Stimulated activated CD8-positive, alpha-beta memory T cell treated with anti-CD3 and anti-CD28 coated beads, Interleukin-4, amount 100 ng/mL, for 4 hours (primary cell): ENCODE measurements at places on chromosomes 16 and 17.

DNA sequence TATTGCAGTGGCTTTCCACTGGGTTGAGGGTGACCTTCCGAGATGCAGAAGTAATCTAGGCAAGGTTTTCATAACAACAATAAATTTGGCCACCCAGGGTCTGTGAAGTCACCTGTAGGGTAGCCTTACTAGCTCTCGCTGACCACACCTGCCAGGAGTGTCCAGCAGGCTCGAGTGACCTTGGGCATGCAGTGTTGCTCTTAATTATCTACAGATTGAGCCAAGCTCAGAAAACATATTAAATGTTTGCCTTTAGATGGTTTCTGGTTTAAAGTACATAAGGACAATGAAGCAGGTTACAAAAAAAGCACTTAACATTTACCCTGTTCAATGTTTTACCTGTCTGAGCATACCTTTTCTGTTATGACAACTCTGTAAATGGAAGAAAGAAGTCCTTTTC lies 1.8 kb downstream of the TBC1D24 start:
- DNase-seq = no peak

DNA sequence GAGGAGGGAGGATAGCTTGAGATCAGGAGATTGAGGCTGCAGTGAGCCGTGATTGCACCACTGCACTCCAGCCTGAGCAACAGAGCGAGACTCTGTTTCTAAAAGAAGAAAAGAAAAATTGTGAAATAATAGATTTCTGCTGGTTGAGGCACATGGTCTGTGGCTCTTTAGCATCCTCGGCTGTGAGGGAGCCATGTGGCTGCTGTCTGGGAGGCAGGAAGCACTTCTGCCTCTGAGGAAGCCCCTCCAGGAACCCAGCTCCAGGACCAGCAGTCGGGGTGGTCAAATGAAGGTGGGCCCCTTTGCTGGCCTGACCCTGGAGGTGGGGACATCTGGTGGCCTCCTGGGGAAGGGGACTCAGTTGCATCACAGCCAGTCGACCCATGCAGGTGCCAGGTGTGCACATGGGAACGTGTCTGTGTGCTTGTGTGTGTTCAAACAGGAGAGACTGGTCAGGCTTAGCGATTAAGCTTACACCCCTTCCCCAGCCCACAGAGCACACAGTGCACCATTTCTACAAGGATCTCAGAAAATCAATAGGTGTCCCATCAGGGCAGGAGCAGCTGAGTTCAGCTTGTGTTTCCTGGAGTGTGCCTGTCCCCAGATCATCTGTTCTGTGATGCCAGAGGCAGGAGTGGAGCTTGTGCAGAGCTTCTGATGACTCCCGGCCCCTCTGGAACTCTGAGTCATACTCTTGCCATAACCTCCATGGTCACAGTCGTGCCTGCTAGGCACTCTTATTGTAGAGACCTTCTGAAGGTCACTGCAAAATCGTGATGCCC lies 24.3 kb upstream of the MGAT5B start:
- no peak for DNase-seq

GRCh38 chr16:9364721-9365369 lies 273.4 kb downstream of the HAPSTR1 start:
- no peak for DNase-seq

DNA sequence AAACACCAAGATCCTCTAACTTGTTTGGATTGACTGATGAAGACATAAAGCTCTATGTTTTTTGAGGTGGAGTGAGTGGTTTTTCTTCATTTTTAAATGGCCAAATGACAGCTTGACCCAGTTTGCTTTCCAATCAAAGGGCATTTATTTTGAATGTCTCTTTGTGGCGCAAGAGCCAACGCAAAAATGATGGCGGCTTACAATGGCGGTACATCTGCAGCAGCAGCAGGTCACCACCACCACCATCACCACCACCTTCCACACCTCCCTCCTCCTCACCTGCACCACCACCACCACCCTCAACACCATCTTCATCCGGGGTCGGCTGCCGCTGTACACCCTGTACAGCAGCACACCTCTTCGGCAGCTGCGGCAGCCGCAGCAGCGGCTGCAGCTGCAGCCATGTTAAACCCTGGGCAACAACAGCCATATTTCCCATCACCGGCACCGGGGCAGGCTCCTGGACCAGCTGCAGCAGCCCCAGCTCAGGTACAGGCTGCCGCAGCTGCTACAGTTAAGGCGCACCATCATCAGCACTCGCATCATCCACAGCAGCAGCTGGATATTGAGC lies 329 bp downstream of the NLK start:
- DNase-seq = no peak

GRCh38 chr17:59620064-59620359 lies 317 bp downstream of the CLTC start:
- DNase-seq = no peak

DNA sequence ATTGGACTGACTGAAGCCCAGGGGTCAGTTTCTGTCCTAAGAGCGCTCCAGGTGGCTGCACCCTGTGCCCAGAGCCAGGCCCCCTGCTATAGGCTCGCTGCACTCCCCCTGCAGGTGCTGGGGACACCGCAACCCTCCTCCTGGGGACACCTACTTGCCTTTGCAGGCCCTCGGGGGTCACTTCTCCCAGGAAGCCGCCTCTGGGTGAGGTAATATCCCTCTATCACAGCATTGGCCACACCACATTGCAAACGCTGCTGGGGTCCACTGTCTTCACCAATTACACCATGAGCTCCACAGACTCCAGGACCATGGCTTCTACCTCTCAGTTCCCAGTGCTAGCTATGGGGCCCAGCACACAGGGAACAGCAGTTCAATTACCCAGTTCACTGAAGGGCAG lies 14.9 kb downstream of the USP36 start:
- DNase-seq = no peak

DNA sequence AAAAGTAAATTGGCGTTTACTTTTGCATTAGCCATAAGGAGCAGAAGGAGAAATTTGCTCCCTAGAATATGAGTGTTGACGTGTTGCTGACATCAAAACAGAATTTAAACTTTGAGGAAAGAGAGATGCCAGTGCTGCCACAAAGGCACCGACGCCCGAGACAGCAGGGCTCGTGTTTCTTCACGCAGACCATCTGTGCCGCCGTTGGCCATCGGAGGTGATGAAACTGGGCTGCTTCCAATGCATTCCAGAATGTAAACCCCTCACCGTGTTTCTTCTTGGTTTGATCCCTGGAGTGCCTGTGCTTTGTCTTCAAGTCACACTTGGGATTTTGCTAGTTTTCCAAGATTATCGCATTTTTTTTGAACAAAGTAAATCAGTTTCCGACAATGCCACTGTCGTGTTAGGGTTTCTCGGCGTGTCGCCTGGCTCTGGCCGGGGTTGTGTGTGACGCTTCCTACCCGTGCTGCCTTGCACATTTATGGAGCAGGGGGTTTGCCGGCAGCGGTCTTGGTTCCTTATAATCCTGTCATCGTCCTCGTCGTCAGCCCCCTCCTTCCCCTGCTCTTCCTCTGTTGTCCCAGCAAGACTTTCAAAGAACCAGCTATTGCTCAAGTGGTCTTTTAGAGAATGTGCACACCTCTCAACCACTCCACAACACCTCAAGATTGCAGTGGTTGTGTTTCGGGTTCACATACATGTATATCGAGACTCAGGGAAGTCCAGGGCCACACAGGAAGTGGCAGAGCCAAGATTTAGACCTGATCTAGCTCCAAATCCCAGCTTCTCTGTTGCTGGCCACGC lies 103.9 kb downstream of the METRNL start:
- no peak for DNase-seq

DNA sequence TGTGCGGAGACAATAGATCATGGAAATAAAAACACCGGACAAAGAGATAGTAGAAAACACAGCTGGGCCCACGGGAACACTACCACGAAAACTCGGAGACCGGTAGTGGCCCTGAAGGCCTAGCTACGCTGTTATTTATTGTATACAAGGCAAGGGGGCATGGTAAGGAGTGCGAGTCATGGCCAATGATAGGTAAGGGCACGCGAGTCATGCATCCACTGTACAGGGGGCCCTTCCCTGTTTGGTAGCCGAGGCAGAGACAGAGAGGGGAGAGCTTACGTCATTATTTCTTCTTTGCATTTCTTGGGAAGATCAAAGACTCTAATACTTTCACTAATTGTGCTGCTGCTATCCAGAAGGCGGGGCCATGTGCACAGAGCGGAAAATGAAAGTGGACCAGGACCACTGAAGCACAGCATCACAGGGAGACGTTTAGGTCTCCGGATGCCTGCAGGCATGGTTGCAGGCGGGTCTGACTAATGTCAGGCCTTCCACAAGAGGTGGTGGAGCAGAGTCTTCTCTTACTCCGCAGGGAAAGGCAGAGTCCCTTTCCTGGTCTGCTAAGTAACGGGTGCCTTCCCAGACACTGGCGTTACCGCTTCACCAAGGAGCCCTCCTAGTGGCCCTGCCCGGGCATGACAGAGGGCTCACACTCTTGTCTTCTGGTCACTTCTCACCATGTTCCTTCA lies 74.4 kb upstream of the ARL4D start:
- no peak for DNase-seq

DNA sequence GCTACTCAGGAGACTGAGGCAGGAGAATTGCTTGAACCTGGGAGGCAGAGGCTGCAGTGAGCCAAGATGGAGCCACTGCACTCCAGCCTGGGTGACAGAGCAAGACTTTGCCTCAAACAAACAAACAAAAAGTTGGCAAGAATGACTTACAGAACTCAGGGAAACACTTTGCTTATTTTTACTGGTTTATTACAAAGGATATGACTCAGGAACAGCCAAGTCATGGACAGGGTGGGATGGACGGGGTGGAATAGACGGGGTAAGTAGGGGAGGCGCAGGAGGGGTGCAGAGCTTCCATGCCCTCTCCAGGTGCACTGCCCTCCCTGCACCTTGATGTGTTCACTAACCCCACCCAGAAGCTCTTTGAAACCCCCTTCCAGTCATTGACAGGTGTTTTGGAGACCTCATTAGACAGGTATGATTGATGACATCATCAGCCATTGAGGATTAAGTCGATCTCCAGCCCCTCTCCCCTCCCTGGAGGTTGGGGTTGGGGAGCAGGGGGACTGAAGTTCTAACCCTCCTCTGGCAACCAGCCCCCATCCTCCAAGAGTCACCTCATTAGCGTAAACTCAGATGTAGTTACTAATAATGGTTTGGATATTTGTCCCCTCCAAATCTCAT lies 41.3 kb upstream of the ZCCHC14 start:
- no peak for DNase-seq

GRCh38 chr17:49224198-49224996 lies 6.2 kb downstream of the PHOSPHO1 start:
- no peak for DNase-seq

DNA sequence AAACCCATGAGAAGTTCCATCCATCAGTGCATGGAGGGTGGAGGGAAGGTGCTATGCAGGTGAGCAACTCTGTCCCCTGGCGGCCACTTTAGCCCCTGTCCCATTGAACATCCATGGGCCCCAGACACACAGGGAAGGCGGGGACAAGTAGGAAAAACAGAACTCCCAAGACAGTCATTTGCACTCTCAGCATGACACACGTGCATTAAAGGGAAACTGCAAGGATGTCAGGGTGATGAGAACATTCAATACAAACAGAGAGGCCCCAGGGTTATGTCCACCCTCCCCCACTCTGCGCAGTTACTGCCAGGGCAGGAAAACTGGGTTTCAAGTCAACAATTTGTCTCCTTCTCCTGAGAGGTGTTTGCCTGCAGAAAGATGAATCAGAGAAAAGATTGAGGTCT lies 44.0 kb upstream of the AKTIP start:
- no peak for DNase-seq

GRCh38 chr16:14020141-14020540 lies 51.0 kb upstream of the MRTFB start:
- no peak for DNase-seq

- peak; percentile 37 for DNase-seq
These were observed at the start of gene SNX20 for GRCh38 chr16:50681021-50681885. TSS of gene SNX20 (minus strand) at chr16:50681312. CDS start at chr16:50677526, 3,786 bp downstream.

GRCh38 chr17:28509789-28510188 lies 3.6 kb downstream of the FOXN1 start:
- DNase-seq = no peak

GRCh38 chr17:78921437-78921971 lies 3.7 kb downstream of the TIMP2 start:
- DNase-seq = no peak

DNA sequence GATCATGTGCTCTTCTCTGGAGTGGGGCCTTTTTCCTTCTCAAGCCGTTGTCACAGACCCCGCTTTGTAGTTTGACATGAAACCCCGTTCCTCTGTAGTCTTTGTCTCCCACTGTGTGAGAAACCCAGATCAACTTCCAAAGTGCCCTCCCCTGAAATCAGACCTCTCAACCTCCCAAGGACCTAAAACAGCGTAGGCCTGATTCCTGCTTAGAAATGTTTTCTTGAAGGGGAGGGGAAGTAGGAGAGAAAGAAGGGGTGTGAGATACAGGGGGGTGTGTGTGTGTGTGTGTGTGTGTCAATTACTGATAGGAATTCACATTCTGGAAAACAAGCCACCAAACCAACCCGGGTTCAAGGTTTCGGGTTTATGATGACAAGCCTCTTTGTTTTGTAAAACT lies 1.4 kb downstream of the UBE2O start:
- no peak for DNase-seq

GRCh38 chr17:17141860-17142552 lies 64.1 kb downstream of the PLD6 start:
- DNase-seq = no peak

DNA sequence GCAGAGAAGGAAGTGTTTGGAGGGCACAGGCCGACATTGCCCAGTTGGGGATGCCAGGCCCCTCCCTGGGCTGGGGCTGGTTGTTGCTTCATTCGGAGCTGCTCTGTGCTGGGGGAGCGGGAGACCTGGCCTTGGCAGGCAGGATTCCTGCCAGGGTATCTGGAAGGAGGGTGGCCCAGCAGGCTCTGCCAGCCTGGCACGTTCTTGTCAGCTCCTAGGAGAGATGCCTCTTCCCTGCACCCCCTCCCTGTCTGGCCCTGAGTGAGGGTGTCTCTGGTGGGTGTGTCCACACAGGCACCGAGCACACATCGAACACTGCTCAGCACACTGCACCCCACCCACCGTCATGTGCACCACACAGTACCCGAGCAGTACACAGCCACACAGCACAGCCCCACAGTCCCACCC lies 35.2 kb downstream of the ARHGAP23 start:
- DNase-seq = no peak

DNA sequence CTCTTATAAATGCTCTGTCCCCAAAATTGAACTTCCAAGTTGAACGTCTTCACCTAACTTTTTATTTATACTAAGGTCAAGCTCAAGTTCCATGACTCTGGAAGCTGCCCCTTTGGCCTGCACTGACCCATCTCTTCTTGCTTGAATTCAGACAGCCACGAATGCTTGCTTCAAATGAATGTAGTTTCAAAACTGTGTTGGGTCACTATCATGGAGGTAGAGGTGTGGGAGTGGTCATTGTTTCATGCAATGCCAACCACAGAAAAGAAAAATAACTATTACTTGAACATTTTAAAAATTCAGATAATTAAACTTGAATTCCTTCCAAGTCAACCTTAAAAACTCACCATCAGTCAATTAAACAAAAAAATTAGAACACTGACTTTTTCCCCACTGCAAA lies 2.5 kb downstream of the ITFG1 start:
- no peak for DNase-seq

- DNase-seq = no peak
These were observed 67.3 kb downstream of the OR1D5 start for GRCh38 chr17:2995886-2996809.
